ENCODE measurements at places on chromosomes 3 and 15. TPM values are rescaled to one million over a fixed set of nuclear protein-coding genes. Genes with fewer than 3 reads are reported as not detected.

The OIP5 gene
- not detected for total RNA-seq

The ROPN1 gene
- not detected for total RNA-seq

The CCR3 gene
- not detected for total RNA-seq

- no peak for DNase-seq
These were observed 7.2 kb downstream of the CHCHD6 start for GRCh38 chr3:126711121-126711760.

DNA sequence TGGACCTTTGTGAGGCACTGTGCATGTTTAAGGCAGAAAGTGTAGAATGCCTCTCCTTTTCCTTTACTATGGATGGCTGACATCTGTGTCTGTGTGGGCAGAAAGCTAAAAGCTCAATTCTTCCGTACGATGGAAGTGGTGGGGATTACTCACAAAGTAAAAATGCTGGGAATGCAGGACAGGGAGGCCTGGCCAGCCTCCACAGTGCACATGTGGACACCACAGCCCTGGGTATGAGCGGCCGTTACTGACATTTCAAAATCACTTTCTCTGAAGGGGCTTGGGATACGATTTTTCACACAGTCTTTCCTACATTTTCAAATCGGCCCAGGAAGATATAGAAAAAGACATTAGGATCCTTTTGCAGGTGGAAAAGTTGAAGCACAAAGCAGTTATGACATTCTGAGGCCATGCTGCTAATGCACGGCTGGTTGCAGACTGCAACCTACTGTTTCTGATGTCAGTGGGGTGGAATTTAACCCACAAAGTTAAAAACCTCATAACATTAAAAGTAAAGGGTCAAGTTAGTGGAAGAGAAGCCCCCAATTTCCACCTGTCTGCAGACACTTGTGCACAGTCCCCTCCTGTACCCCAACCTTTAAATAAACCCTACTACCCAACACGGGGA lies 27.9 kb downstream of the EHD4 start:
- DNase-seq, result no peak

The RAD51 gene
- total RNA-seq, result 1.5 TPM

GRCh38 chr3:16995601-16996000 lies 110.8 kb downstream of the PLCL2 start:
- no peak for DNase-seq

GRCh38 chr3:4582624-4583023 lies 89.5 kb downstream of the ITPR1 start:
- DNase-seq, result no peak

The FANCD2OS gene
- total RNA-seq, result not detected

- no peak for DNase-seq
These were observed 16.6 kb downstream of the LRRC2 start for GRCh38 chr3:46549408-46549904.

The FES gene
- total RNA-seq, result 6.8 TPM

The RBP2 gene
- total RNA-seq, result not detected

The SLC28A2 gene
- total RNA-seq, result not detected

DNA sequence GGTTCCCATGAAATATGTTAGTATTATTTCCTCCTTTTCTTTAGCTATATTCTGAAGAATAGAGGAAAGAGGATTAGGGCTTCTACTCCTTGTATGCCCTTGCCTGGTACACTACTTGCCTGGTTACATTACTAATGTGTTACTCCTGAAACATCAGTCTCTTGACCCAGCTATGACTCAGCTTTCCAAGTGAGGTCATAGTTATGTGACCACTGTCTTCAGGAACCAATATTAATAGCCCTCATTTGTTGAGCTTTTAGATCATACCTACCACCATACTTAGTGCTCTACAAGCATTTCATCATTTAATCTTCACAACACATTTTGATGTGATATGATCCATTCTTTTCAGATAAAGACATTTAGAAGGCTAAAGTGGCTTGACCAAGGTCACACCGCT lies 60.3 kb downstream of the CMSS1 start:
- DNase-seq, result no peak

The SLC22A13 gene
- total RNA-seq, result 0.16 TPM

- DNase-seq, result no peak
These were observed 21.5 kb downstream of the CFAP161 start for GRCh38 chr15:81155375-81156218.

The TMEM108 gene
- total RNA-seq, result not detected

- no peak for DNase-seq
These were observed 16.0 kb upstream of the CCR2 start for GRCh38 chr3:46337911-46338310.

DNA sequence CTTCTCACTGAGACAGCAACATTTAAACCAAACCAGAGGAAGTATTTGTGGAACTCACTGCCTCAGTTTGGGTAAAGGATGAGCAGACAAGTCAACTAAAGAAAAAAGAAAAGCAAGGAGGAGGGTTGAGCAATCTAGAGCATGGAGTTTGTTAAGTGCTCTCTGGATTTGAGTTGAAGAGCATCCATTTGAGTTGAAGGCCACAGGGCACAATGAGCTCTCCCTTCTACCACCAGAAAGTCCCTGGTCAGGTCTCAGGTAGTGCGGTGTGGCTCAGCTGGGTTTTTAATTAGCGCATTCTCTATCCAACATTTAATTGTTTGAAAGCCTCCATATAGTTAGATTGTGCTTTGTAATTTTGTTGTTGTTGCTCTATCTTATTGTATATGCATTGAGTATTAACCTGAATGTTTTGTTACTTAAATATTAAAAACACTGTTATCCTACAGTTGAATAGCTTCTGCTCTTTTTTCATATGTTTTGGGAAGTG lies 23.3 kb downstream of the CLDN18 start:
- DNase-seq, result no peak

DNA sequence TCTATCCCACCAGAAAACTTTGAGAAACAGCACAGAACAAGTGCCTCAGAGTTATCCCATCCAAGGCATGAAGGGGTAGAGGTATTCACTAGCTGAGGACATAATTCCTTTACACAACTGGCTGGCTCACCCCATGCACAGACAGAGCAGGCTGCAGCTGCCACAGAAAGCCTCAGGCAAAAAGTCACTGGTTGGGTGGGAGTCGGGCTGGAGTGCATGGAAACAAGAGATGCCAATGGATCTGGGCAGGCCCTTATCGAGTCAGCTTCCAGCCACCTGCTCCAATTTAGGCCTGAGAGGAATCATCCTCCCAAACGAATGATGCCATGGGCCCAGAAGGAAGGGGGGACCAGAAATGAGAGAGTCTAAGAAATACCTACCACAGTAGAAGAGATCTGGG lies 83.0 kb downstream of the RSL24D1 start:
- no peak for DNase-seq

The DLEC1 gene
- 1.8 TPM for total RNA-seq

- DNase-seq, result no peak
These were observed 51.8 kb upstream of the PPARG start for GRCh38 chr3:12237076-12237475.

The CFAP100 gene
- not detected for total RNA-seq

- DNase-seq, result no peak
These were observed 12.1 kb downstream of the SEC22C start for GRCh38 chr3:42569593-42570142.

The HESX1 gene
- total RNA-seq, result not detected

The POLQ gene
- 0.19 TPM for total RNA-seq

- DNase-seq, result no peak
These were observed 183.5 kb upstream of the EOMES start for GRCh38 chr3:27905625-27906024.

GRCh38 chr3:27796365-27796875 lies 74.3 kb upstream of the EOMES start:
- no peak for DNase-seq

- DNase-seq, result no peak
These were observed 83.4 kb upstream of the POU1F1 start for GRCh38 chr3:87359826-87360225.

DNA sequence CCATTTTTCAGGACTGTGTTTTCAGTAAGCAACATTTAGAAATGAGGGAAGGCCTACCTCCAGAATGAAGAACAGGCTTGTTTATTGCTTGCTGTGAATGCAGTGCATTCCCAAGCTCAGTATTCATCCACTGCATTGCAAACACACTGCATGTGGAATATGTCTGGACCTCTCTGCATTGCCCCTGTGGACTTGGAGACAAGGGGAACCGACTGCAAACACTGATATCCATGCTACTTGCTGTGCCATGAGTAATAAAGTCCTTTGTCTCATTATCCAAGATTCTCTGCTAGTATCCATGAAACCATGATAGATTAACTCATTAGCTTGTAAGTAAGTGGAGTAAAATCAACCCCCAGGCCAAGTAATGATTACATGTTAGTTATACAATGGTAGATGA lies 301.2 kb upstream of the NR2E3 start:
- DNase-seq, result no peak

DNA sequence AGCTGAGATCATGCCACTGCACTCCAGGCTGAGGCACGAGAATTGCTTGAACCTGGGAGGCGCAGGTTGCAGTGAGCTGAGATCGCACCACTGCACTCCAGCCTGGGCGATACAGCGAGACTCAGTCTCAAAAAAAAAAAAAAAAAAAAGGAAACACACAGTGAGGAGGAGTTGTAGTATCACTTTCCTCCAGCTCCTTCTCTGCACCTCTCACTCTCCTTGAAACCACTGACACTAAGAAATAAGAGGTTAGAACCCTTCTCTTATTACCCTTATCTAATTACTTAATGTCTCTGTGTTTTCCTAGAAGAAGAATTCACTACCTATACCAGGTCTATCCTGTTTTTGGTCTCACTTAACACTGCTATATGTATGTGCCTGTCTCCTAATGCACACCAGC lies 31.7 kb downstream of the RAB27A start:
- DNase-seq, result peak; percentile 53

- no peak for DNase-seq
These were observed 64.3 kb upstream of the LRRN1 start for GRCh38 chr3:3734881-3735280.

GRCh38 chr15:31482122-31482922 lies 155.7 kb downstream of the KLF13 start:
- DNase-seq, result no peak

- no peak for DNase-seq
These were observed 21.8 kb upstream of the ANPEP start for GRCh38 chr15:89836267-89837133.

The LRTM1 gene
- not detected for total RNA-seq

- DNase-seq, result no peak
These were observed 9.8 kb downstream of the NR2E3 start for GRCh38 chr15:71820127-71820526.

DNA sequence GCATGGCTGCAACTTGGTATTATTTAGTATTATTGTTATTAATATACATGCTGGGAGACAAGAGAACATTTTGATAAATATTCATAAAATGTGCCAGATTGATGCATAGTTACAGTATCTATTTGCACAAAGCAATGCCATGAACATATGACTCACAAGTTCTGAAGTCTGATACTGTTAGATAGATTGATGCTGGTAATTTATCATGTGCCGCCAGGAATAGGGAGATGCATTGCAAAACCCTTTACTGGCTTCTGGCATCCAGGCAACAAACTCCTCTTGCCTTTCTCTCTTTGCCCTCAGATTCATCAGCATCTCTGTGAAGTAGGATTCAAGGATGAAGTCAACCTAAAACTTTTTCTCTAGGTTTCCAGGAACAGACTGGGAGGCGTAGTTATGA lies 41.0 kb upstream of the SLC25A26 start:
- DNase-seq, result no peak

All from CD8-positive, alpha-beta T cell (primary cell).